ENCODE measurements at places on chromosomes 1 and 21.

DNA sequence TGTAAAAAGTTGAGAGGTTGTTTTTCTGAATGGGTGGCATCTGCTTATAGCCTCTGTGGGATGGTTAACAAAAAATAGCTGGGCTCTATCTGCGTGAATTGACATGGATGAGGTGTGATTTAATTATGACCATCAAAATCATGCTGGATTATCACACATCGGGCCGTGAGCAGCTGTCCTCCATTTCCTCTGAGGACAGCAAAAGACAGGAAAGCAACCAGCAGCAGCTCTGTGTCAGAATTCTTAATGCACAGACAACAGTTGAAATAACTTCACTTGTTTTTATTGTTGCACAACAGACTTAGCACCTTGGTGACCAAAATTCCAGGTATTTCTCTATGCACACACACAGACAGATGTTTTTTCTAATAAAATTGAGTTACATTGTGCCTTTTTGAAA, 54.5 kb upstream of the LAPTM5 start:
- no peak for DNase-seq

- no peak for DNase-seq
Observed at GRCh38 chr1:68221980-68222373, 10.3 kb downstream of the WLS start.

DNA sequence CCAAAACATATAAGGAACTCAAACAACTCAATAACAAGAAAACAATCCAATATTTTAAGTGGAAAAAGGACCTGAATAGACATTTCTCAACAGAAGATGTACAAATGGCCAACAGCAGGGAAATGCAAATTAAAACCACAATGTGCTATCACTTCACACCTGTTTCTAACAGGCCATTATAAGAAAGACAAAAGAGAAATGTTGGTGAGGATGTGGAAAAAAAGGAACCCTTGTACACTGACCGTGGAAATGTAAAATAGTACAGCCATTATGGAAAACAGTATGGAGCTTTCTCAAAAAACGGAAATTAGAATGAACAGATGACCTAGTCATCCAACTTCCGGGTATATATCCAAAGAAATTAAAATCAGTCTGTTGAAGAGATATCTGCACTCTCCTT, 37.8 kb upstream of the CD2 start:
- DNase-seq = no peak

DNA sequence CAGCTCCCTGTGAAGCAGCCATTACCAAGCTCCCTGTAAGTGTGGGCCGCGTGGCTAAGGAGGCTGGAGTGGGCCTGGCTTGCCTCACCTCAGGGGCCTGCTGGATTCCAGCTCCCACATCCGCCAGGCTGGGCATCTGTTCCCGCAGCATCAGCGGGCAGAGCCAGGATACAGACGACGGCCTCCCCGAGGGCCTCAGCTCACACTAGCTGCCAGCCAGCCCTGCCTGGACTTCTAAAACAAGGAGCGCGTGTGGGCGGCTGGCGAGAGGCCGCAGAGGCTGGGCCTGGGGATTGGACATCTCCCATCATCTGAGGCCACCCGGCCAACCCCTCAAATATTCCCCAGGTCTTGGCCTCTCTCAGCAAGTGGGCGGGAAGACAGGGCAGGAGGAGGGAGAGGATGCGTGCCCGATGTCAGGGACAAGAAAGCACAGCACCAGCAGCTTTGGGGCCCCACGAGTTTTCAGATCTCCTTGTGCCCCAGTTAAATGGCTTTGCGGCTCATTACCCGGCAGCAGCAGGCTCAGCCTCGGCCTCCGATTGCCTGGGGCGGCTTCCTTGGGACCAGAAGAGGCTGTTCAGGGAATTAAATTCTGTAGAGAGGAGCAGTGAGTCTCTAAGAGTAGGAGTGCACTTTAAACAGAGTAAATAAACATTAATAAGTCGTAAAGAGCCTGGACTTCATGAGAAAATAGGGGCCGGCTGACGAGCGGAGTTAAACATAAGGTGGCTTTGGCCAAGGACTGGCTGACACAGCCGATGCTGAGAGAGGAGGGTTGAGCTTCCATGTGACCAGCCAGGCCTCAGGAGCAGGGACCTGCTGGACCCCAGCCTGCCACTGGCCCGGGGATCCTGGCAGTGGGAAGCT, 208.9 kb upstream of the C1orf174 start:
- no peak for DNase-seq

DNA sequence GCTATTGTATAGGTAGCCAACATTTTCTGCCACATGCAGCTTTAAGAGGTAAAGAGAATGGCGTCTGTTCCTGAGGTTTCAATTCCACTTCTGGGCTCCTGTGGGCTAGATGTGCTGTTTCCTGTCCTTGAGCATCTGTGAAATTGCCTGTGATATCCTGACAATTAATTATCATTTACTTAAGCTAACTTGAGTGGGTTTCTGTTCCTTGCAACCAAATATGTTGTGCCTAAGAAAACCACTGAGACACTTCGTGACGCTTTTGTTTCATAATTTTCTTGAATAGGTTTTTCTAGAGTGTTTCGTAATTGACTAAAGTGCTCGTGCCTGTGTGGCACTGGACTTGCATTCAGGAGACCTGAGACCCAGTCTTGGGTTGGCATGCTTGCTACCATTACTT, 127.3 kb upstream of the POU3F1 start:
- DNase-seq = no peak

Data from CD4-positive, alpha-beta T cell treated with Interferon gamma for 1 hour (primary cell).